DMS 273 treated with DMSO at 0.1 percent for 48 hours (cell line): ENCODE measurements at places on chromosomes 11 and 22.

DNA sequence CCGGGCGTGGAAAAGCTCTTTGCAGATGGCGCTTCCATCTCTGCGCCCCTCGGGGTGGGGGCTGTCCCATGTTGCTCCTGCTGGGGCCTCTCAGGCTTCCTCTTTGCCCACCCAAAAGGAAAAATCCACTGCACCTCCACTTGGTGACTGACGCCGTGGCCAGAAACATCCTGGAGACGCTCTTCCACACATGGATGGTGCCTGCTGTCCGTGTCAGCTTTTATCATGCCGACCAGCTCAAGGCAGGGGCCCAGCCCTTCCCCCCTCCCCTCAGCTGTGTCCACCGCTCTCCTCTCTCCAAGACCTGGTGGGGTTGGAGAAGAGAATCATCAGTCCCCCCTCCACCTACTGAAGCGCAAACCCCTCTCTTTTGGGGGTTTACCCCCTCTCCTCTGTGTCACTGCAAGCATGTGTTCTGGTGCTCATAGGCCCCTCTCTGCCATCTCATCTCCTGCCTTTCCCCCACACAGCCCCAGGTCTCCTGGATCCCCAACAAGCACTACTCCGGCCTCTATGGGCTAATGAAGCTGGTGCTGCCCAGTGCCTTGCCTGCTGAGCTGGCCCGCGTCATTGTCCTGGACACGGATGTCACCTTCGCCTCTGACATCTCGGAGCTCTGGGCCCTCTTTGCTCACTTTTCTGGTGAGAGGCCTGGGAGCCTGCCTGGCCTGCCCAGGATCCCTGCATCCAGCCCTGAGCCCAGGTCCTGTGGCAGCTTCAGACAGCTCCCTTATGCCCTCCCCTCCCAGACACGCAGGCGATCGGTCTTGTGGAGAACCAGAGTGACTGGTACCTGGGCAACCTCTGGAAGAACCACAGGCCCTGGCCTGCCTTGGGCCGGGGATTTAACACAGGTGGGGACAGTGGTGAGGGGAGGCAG is 1.8 kb downstream of the LARGE2 start:
- no peak for DNase-seq

- DNase-seq = no peak
These were observed 74.6 kb downstream of the CELSR1 start for GRCh38 chr22:46462726-46463371.

DNA sequence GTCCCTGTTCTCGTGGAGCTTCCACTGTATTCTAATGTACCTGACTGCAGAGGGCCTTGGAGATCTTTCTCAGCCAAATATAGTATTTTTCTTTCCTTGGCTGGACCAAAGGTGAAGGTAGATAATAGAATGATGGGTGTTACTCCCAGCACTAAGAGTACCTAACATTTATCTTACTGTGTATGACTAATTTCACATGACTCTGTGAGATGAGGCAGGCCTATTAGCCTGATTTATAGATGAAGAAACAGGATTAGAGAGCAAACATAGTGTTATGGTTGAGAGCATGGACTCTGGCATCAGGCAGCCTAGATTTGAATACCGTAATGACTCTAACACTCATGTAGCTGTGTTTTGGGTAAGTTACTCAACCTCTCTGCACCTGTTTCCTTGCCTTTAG is 2.7 kb downstream of the ACO2 start:
- no peak for DNase-seq

DNA sequence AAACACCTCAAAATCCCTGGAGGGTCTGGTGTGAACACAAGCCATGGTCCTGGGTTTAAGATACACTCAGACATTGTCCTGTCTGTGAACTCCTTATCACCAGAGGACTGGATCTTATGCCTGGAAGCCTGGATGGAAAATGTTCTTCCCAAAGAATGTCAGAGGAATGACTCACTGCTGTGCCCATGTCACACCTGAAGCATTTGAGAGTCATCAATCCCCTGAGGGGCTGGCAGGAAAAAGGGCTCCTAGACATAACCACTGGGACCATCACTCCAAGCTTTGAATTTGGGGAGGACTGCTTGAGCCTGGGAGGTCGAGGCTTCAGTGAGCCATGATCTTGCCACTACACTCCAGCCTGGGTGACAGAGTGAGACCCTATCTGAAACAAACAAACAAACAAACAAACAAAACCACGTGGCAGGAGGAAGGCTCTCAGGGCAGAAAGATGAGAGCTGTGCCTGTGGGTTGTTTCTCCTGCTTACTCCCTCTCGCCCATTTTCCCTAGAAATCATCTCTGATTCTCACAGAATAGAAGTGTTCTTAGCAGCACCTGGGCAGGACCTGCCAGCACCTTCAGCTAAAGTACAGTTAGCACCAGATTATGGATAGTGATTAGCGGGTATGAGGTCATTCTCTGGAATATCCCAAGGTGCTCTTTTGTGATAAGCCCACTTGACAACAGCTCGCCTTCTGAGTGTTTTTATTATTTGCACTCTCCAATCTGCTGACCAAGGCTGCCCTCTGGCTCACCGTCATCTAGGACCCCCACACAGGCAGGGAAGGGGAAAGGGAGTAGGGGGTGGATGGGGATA is 11.9 kb upstream of the PRG2 start:
- DNase-seq = no peak

- no peak for DNase-seq
These were observed 396 bp downstream of the CCDC157 start for GRCh38 chr22:30357236-30357570.

GRCh38 chr22:45263463-45264269 is 21.1 kb upstream of the UPK3A start:
- DNase-seq = no peak

DNA sequence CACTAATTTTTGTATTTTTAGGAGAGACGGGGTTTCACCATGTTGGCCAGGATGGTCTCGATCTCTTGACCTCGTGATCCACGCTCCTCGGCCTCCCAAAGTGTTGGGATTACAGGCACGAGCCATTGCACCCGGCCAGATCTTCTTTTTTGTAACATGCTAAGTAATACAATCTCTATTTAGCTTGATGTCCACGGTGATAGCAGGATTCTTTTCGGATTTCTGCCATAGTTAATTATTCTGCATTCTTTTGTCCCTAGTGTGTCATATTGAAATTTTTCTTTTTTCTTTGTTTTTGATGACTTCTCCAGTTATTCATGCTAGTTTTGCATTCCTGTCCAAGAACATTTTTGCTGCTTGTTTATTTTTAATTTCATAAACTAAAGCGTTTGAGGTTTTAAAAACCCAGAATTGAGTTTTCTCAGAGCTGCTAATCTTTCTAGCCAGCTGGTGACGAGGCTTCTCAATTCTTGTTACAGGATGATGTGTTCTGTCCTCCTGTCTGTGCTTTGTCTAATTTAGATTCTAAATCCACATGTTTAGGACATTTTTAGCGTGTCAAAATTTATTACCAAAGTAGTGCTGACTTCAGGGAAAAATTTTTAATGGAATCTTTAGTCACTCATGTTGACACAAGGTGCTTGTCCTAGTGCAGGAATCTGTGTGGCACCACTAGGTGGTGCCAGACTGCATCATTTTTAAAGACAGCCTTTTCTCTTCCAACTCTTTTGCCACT is 21.8 kb downstream of the NF2 start:
- no peak for DNase-seq

DNA sequence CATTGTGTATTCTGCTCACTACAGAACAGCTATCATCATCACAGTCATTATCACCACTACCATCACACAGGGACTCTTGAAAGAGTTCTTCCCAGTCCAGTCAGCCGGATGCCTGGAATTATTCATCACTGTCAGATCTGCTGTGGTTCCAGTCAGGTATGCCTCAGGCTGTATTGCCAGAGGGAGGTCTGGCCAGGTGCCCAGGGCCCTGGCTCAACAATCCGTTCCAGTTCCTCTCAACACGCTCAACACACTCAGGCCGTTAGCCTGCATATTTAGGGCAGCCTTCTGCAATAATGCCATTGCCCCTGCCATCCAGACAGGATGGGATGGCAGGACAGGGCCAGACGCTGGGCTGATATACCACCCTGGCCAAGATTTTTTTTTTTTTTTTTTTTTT is 28.6 kb upstream of the RASL10A start:
- DNase-seq = peak; percentile 66

- DNase-seq = no peak
These were observed at the start of gene APOL1 for GRCh38 chr22:36252754-36253522. Gene APOL1, plus strand, starts transcription at chr22:36253133. Its CDS starts 1,823 bp downstream, at chr22:36254956.

GRCh38 chr11:64263947-64264317 is 12.6 kb downstream of the PLCB3 start:
- DNase-seq = no peak

DNA sequence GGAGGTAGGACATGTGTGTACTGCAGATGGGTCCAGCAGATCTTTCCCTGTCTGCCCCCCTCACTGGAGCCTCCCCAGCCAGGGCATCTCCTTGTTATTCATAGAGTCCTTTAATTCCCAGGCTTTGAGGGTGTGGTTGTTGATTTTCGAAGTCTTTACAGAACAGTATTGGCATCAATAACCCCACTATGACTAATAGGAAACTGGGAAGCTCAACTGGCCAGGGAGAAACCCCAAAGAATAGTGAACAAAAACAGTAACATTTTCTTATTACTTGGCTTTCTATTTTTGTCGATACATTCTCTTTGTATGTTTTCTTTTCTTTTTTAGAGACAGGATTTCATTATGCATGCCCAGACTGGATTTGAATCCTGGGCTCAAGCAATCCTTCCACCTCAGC is 57.9 kb downstream of the NF2 start:
- no peak for DNase-seq

DNA sequence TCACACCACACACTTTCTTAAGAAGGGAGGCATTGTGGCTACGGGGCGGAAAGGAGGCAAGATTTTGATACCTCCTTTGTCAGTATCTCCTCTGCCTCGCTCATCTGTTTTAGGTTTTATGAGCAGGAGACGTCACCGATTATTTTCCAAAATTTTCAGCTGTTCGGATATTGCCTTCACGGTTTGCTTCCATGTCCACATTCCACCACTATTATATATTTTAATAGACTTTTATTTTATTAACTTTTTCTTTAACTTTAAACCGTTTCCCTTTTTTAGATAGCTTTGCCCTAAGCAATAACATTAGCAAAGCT is 33.7 kb upstream of the CREB3L1 start:
- DNase-seq = no peak

DNA sequence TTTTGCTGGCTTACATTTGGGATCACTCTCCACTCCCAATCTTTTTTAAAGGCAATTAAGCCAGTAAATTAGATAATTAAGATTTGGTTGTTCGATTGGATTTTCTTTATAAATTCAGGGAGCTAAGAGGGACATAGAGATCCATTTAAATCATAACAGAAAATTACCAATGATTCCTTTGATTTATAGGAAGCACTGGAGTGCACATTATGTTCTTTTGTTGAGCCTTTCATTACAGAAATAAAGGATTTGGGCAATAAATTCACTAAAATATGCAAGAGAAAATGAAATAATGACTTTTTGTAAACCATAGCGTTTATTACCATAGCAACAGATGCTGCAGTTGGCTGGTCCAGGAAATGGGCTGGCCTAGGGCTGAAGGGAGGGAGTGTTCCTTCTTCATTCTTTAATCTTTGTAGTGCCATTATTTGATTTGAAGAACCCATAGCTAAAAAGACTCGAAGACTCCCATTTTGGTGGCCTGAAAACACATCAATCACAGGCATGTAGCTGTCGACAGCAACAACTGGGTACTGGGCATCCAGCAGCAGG is 73.0 kb downstream of the C2CD3 start:
- no peak for DNase-seq

GRCh38 chr22:49483281-49483870 is 344.3 kb downstream of the BRD1 start:
- no peak for DNase-seq

DNA sequence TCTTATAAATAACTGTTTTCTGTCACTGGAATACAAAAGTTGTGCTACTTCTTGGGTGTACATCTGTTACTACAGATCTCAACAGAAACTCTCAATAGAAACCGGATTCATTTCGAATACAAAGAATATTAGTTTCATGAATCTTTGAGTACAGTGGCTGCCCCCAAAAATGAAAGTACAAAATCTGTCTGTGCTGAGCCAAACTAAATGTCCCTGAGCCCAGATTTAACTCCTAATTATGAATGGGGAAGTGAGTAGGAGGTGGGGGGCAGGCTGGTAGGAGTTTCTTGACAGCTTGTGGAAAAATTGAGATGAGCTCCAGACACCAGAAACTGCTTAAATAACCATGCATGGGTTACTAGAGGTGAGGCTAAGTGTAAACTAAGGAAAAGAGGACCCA is 41.6 kb downstream of the PITPNB start:
- DNase-seq = no peak

DNA sequence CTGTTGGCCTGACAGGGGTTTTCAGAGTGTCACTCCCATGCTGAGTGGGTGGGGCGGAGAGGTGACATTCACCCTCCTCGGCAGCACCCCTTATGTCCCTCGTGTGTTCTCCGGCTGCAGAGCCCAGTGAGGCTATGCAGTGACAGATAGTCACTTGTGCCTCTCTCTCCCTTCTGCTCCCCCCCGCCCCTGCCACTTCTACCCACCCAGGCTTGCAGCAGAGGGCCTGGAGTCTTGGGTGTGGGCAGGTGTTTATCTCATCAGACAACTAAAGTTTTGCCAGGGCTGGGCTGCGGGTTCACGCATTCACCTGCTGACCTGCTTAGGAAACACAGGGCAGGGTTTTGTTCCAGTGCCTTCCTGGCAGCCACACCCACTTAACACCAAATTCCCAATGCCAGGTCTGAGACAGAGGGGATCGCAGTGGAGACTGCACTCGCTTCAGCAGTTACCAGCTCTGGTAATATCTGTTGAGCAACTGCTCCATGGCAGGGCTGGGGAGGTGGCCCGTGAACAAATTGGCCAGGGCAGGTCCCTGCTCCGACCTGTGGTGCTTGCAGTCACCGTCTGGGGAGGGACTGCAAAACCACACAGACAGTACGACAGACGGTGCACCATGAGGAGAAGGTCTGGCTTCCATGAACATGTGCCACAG is 50.5 kb upstream of the ADA2 start:
- DNase-seq = peak; percentile 34

- DNase-seq = no peak
These were observed 1024.1 kb upstream of the CCDC90B start for GRCh38 chr11:84310268-84310667.

DNA sequence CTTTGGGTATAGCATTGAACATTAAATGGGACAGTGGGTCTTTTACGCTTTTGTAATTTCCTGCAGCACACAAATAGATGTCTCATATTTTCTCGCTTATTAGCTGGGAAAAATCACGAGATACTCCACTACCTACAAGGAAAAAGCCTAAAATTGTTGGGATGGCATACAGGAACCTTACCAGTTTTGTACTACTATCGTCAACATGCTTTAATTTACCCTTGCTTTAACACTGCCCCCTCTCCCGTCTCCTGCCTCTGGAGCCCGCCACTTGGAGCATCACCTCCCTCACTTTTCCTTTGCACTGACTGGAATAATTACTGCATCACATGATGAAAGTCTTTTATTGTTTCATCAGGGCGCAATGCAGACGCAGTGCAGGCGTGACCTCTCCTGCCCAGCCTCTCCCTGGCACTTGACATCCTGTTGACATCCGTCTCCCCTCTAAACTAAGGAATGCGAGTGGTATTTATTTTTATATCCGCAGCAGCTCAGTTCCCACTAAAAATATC is 1.0 kb upstream of the FNBP4 start:
- peak; percentile 24 for DNase-seq

DNA sequence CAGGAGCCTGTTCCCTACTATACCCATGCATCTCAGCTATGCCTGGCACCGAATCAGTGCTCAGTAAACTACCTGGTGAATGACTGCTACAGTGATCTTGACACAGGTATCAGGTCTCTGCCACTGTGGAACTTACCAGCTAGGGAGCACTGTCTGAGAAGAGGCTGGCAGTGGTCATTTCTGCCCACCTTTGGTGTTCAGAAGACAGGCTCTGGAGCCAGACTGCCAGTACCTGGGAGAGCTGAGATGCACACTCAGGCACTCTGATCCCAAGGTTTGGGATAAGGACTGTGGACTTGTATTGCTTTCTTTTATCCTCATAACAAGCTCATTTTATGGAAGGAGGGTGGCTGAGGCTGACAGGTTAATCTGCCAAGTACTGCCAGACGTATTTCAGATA is 52.7 kb downstream of the SYN3 start:
- DNase-seq = no peak
